Activated CD4-positive, alpha-beta memory T cell treated with anti-CD3 and anti-CD28 coated beads, Interleukin-2, amount 10 ng/mL, durations not matched to agents 7 days and 5 days (primary cell): ENCODE measurements at places on chromosomes 13 and 19. TPM values are rescaled to one million over a fixed set of nuclear protein-coding genes. Genes with fewer than 3 reads are reported as not detected.
A peak's percentile ranks its signal among the peaks of the same experiment; 100 is the strongest.

- DNase-seq, result no peak
- no peak overlapping the region for H3K27ac ChIP-seq
- no peak overlapping the region for H3K4me3 ChIP-seq
- H3K27me3 ChIP-seq, result peaks cover 57% of the 10 kb centered on the region
Measured at GRCh38 chr19:46193678-46194077, 35.9 kb upstream of the IGFL1 start.

- H3K4me3 ChIP-seq, result peak overlapping the region; percentile 75
- no peak for DNase-seq
Measured at GRCh38 chr19:40717880-40718773, 1.2 kb downstream of the ITPKC start.

GRCh38 chr13:78881054-78881453 is 222.1 kb upstream of the OBI1 start:
- no peaks in the 10 kb centered on the region for H3K36me3 ChIP-seq
- H3K27me3 ChIP-seq, result no peaks in the 10 kb centered on the region
- no peak overlapping the region for H3K27ac ChIP-seq
- DNase-seq, result no peak

DNA sequence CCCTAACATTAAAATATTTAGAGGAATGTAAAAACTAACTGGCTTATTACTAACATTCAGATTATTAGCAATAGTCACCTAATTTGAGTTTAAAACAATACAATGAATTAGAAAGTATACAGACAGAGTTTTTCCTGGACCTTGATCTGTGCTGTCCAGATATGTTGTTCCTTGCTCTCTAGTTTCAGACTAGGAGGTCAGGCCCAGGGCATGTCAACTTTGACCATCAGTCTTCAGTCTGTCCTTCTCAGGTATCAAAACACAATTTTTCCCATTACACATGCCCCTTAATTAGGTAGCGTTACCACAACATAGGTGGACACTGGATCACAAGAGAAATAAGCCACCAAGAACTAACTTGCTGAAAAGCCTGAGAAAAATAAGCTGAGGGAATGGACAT is 197.0 kb downstream of the MAB21L1 start:
- H3K27me3 ChIP-seq, result no peaks in the 10 kb centered on the region
- no peak overlapping the region for H3K27ac ChIP-seq
- H3K4me3 ChIP-seq, result no peak overlapping the region
- H3K36me3 ChIP-seq, result no peaks in the 10 kb centered on the region
- DNase-seq, result no peak

DYRK1B gene
- total RNA-seq, result 14.2 TPM

EDNRB gene
- not detected for total RNA-seq

RHPN2 gene
- total RNA-seq, result 1.2 TPM
